Ureter (tissue), 1 donor: ENCODE measurements at places on chromosomes 6 and 20. TPM values are rescaled to one million over a fixed set of nuclear protein-coding genes. Genes with fewer than 3 reads are reported as not detected.

DTNBP1 gene
- 22.4 TPM for total RNA-seq

PI16 gene
- 15.4 TPM for total RNA-seq

GRCh38 chr20:34222208-34222607, 19.0 kb upstream of the ASIP start:
- DNase-seq = no peak

LY6G6D gene
- not detected for total RNA-seq

- no peak for DNase-seq
Observed at GRCh38 chr6:86215323-86215722, 572.6 kb upstream of the SYNCRIP start.

DSTN gene
- total RNA-seq = 603 TPM

RAET1G gene
- 5.2 TPM for total RNA-seq

- DNase-seq = no peak
Observed at GRCh38 chr6:45430590-45431202, 53.0 kb upstream of the SUPT3H start.

ULBP1 gene
- total RNA-seq = 2.5 TPM

DNA sequence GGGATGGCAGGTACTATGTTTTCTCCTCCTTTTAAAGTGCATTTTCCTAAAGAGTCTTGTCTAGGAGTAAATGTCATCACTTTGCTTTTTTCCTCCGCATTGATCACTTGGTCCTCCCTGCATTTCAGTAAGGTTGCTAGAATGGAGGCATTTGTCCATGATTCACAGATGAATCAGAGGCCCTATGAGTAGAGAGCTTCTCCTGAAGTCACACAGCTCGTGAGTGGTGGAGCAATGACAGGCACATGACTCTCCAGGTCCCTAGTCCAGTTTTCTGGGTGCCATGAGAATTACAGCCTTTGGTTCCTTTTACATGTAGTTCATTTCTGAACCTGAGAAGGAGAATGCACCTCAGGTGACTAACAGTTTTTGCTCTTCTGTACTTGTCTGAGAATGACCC, 50.5 kb downstream of the HLA-A start:
- no peak for DNase-seq

BMP7 gene
- total RNA-seq = 32.0 TPM
